Stimulated activated memory B cell treated with anti-CD40 and anti-IgM and Interleukin-4, amounts not matched to agents 10 μg/mL and 1 μg/mL and 100 μg/mL, for 72 hours (primary cell): ENCODE measurements at places on chromosomes 7 and 10.

GRCh38 chr7:90824386-90825307 lies 228.5 kb downstream of the CDK14 start:
- no peak for ATAC-seq
- peaks cover 66% of the 10 kb centered on the region for H3K36me3 ChIP-seq
- no peak overlapping the region for H3K4me3 ChIP-seq
- H3K27ac ChIP-seq: no peak overlapping the region
- H3K27me3 ChIP-seq: no peaks in the 10 kb centered on the region
- H3K4me1 ChIP-seq: peaks cover 39% of the 10 kb centered on the region

GRCh38 chr10:12470719-12471118 lies 121.4 kb downstream of the CAMK1D start:
- ATAC-seq: no peak
- H3K27me3 ChIP-seq: no peaks in the 10 kb centered on the region
- H3K4me1 ChIP-seq: peaks cover 65% of the 10 kb centered on the region
- peak overlapping the region; percentile 44 for H3K27ac ChIP-seq
- H3K36me3 ChIP-seq: peaks cover 27% of the 10 kb centered on the region
- H3K4me3 ChIP-seq: no peak overlapping the region

DNA sequence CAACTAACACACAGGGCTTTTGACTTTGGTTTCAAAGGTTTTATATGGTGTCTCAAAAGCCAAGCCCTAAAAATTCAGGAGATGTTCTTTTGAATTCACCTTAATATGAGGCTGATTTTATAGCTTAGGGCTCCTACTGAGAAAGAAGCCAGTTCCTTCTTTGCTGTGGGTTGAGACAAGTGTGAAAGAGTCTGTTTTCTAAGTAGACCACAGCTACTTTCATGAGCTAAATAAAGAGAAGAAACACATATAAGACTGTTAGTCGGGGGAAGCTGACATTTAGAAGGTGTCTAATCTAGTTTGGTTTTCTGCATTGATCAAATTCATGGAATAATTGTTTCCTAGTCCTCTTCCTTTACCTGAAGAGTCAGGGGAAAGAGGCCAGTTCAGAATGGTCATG lies 332.1 kb upstream of the CELF2 start:
- ATAC-seq: peak; percentile 41
- no peak overlapping the region for H3K4me3 ChIP-seq
- H3K36me3 ChIP-seq: no peaks in the 10 kb centered on the region
- H3K4me1 ChIP-seq: peaks cover 5% of the 10 kb centered on the region

GRCh38 chr10:21076381-21076780 lies 179.3 kb upstream of the NEBL start:
- no peak overlapping the region for H3K27ac ChIP-seq
- no peaks in the 10 kb centered on the region for H3K36me3 ChIP-seq
- H3K4me1 ChIP-seq: no peaks in the 10 kb centered on the region
- H3K4me3 ChIP-seq: no peak overlapping the region
- no peaks in the 10 kb centered on the region for H3K27me3 ChIP-seq

GRCh38 chr10:95716466-95716865 lies 22.7 kb upstream of the TCTN3 start:
- no peak overlapping the region for H3K4me3 ChIP-seq
- no peaks in the 10 kb centered on the region for H3K36me3 ChIP-seq
- ATAC-seq: no peak

DNA sequence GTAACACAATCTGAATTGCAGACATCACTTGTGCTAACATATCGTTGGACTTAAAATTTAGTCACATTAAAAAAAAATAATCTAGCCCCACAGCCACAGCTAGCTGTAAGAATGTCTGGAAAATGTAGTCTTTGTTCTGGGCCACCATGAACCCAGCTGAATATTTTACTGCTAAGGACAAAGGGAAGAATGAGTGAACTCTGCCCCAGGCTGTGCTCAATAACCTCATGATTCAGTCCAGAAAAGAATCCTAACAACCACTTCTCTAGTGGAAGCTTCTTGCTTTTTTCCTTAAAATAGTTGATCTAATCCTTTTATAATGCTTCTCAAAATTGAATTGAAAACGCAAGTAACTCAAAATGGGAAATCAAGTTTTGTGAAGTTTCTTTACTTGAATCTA lies 25.6 kb upstream of the SOSTDC1 start:
- no peaks in the 10 kb centered on the region for H3K27me3 ChIP-seq
- H3K27ac ChIP-seq: no peak overlapping the region
- H3K4me1 ChIP-seq: no peaks in the 10 kb centered on the region
- ATAC-seq: no peak

- H3K27ac ChIP-seq: no peak overlapping the region
- no peaks in the 10 kb centered on the region for H3K27me3 ChIP-seq
- no peak for ATAC-seq
These were observed 54.0 kb upstream of the LRRC18 start for GRCh38 chr10:48993627-48994026.

DNA sequence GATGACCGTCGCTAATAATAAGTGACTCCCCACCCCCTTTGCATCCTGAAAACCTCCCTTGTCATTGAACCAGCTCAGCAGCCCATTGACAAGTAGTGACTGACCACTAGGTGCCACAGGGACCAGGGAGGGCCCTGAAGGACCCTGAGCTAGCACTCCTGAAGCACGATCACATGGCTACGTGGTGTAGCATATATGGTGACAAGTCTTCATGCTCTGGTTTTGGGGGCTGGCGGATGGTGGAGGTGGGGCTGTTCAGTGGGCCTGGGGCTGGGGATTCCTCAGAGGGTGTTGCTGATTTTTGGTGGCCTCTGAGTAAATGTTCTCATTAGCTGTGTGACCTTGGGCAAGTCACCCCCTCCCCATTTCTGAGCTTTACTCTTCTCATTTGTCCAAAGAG lies 4.7 kb downstream of the ADAMTS14 start:
- H3K27ac ChIP-seq: no peak overlapping the region
- H3K36me3 ChIP-seq: no peaks in the 10 kb centered on the region
- no peak overlapping the region for H3K4me3 ChIP-seq
- H3K27me3 ChIP-seq: peaks cover 39% of the 10 kb centered on the region
- peaks cover 7% of the 10 kb centered on the region for H3K4me1 ChIP-seq
- no peak for ATAC-seq

- no peak overlapping the region for H3K4me3 ChIP-seq
- H3K27ac ChIP-seq: peak overlapping the region; percentile 100
- H3K4me1 ChIP-seq: peaks cover 47% of the 10 kb centered on the region
These were observed 2.1 kb upstream of the SAMD9L start for GRCh38 chr7:93150200-93150835.

DNA sequence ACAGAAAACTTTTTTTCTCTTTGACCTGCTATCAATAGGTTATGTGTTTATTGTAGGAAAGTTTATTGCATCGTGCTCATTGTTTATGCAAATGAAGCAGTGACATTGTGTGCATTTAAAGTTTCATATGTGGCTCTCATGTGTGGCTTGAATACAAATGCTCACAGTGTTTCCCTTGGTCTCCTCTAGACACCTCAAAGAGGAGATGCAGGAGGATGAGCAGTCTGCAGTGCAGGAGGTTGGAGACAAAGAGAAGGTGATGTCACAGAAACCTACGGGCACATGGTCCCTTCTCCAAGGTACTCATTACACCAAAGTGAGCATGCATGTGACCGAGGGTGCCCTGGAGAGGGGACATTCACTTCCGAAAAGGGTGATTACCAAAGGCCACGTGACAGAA lies 430.2 kb downstream of the INHBA start:
- ATAC-seq: no peak
- no peak overlapping the region for H3K27ac ChIP-seq
- no peak overlapping the region for H3K4me3 ChIP-seq
- no peaks in the 10 kb centered on the region for H3K36me3 ChIP-seq

DNA sequence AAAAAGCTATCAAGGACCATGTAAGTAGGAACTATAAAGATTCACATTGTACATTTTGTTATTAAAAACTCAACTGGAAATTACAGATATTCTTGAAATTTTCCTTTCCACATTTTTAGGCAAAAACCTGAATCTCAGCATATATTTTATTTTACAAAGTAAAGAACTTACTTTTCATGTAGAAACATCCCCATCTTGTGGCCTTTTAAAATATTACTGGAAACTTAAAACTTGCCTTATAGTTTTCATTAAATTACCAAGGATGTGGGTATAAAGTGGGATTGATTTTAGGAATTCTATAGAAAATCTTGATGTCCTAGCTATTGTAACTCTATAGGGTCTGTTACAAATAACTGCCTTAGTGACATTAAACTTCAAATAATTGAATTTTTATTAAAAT lies 10.6 kb downstream of the DBF4 start:
- H3K27me3 ChIP-seq: no peaks in the 10 kb centered on the region
- no peak overlapping the region for H3K27ac ChIP-seq

DNA sequence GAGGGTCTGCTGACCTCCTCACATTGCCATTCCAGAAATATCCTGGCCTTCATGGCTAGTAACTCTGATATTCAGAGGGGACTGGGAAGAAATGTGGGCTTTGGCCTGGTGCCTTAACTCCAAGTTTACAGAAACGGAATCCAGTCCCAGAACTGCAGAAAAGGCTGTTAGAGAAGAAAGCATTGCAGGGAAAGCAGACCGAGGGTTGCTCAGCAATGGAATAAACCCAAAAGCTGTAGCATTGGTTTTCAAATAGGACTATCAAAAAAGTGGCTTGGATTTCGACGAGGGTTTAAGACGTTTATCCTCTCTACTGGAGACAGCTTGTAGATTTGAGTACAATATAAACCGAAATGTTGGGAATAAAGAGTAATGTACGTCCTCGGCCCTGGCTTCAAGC lies 425.8 kb upstream of the FOXK1 start:
- no peak overlapping the region for H3K4me3 ChIP-seq
- no peak overlapping the region for H3K27ac ChIP-seq
- peaks cover 5% of the 10 kb centered on the region for H3K36me3 ChIP-seq
- no peak for ATAC-seq

DNA sequence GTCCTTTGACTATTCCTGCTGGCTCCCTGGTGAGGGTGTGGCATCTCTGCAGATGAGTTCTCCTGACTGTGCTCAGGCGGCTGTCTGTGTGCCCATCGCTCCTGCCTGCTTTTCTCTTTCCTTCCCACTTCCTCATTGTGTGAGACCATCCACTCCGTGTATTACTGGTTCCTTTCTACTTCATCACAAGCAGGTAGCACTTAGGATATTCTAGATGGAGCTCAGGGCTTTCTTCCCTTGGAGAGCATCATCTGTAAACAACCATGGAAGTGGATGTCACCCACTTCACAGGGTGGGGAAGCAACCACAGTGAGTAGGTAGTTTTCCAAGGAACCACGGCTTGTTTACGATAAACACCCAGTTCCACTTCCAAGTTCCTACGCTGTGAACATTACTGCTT lies 15.7 kb downstream of the DNAJB6 start:
- H3K27ac ChIP-seq: peak overlapping the region; percentile 15
- peak overlapping the region; percentile 45 for H3K4me3 ChIP-seq
- H3K4me1 ChIP-seq: peaks cover 94% of the 10 kb centered on the region
- no peaks in the 10 kb centered on the region for H3K27me3 ChIP-seq
- peaks cover 40% of the 10 kb centered on the region for H3K36me3 ChIP-seq
- no peak for ATAC-seq

- no peaks in the 10 kb centered on the region for H3K4me1 ChIP-seq
- ATAC-seq: no peak
- H3K27me3 ChIP-seq: peaks cover 22% of the 10 kb centered on the region
- no peak overlapping the region for H3K27ac ChIP-seq
These were observed 119.4 kb upstream of the ADCY1 start for GRCh38 chr7:45454771-45455170.

DNA sequence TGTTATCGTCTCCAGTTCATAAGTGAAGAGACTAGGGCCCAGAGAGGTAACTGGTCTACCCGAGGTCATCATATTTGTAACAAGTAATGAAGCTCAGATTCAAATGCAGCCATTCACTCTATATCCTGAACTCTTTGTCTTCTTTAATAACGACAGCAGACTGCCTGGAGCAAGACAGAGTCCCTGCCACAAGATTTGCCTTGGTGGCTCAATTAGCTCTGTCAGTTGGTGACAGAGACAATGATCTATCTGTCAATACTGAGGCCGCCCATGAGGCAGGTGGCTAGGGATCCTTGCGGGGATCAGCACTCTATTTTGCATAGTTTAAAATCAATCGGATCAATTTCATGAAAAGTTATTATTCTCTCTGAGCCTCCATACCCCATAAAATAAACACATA lies 43.9 kb downstream of the SH3PXD2A start:
- peaks cover 41% of the 10 kb centered on the region for H3K27me3 ChIP-seq
- ATAC-seq: no peak
- H3K36me3 ChIP-seq: no peaks in the 10 kb centered on the region
- no peak overlapping the region for H3K27ac ChIP-seq
- H3K4me3 ChIP-seq: no peak overlapping the region

GRCh38 chr7:5322621-5323410 lies 40.1 kb downstream of the SLC29A4 start:
- no peaks in the 10 kb centered on the region for H3K4me1 ChIP-seq
- H3K27ac ChIP-seq: no peak overlapping the region
- no peaks in the 10 kb centered on the region for H3K27me3 ChIP-seq
- H3K36me3 ChIP-seq: peaks cover 82% of the 10 kb centered on the region
- ATAC-seq: no peak
- H3K4me3 ChIP-seq: no peak overlapping the region

DNA sequence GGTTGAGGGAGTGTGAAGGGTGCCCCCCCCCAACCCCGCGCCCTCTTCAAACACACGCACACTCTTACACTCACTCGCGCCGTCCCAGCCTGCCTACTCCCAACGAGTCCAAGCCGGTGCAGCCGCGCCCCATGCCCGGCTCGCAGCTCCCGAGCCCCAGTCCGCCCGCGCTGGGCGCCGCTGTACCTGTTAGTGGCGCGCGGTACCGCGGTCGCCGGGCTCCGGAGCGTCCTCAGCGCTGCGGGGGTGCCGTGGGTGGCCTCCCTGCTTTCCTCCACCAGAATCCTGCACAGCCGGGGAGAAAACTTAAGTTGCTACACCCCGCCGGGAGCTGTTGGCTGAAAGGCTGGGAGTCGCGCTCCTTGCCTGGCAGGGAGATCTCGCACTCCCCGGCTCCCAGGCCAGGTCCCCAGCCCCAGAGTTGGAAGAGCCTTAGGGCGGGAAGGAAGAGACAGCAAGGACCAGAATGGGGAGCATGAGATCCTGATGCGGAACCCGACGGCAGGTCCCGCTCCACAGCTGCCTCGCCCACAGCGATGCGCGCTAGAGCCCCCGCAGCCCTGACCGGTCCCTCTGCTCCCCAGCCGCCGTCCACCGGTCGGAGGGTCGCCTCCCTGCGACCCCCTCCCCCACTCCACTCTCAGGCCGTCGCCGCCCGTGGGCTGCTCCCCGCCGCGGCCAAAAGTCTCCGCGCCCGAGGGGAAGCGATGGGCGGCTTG lies 863 bp downstream of the ST8SIA6 start:
- peak; percentile 36 for ATAC-seq
- H3K36me3 ChIP-seq: no peaks in the 10 kb centered on the region
- H3K4me1 ChIP-seq: peaks cover 10% of the 10 kb centered on the region
- H3K4me3 ChIP-seq: peak overlapping the region; percentile 57
- no peak overlapping the region for H3K27ac ChIP-seq
